Endothelial cell of umbilical vein (primary cell): ENCODE measurements at places on chromosomes 12 and 14. TPM values are rescaled to one million over a fixed set of nuclear protein-coding genes. Genes with fewer than 3 reads are reported as not detected.

The SOX5 gene
- 2.9 and 3.5 TPM in 2 replicates for total RNA-seq

The MYH6 gene
- not detected in 2 replicates for total RNA-seq

The KLRC2 gene
- not detected in 2 replicates for total RNA-seq

The CCDC60 gene
- not detected in 2 replicates for total RNA-seq

The RFX4 gene
- total RNA-seq, result not detected in 2 replicates

The TIMELESS gene
- total RNA-seq, result 28.2 and 28.4 TPM in 2 replicates

The GYS2 gene
- not detected in 2 replicates for total RNA-seq

The PLBD1 gene
- total RNA-seq, result 0.14 TPM in 1 of 2 replicates, not detected in the other

DNA sequence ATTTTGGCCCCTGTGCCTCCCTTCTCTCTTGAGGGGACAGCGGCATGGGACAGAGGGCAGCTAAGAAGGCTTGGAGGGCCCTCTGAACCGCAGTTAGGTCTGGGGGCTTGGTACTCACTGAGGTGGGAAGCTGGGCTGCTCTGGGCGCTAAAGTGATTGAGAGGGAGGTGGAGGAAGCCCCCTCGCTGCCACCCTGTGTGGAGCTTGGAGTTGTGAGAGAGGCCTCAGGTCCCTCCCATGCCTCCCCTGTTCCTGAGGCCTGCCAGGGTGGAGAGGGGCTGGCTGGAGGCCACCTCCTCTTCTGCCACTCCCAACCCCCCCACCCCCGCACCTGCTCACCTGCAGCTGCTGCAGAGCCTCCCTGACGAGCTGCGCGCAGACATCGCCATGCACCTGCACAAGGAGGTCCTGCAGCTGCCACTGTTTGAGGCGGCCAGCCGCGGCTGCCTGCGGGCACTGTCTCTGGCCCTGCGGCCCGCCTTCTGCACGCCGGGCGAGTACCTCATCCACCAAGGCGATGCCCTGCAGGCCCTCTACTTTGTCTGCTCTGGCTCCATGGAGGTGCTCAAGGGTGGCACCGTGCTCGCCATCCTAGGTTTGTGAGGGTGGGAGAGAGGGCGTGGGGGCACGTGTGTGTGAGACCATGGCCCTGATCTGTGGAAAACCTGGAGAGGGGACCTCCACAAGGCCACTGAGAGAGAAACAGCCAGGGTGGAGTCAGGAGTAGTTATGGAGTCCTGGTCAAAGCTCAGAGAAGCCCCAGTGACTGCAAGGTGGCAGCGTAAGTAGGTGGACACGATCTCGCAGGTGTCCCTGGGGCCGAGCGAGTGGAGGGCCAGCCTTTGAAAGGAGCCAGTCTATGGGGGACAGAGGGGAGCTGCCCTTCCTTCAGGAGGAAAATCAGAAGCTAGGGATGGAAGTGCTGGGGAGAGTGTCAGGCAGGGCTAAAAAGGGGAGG, 11.2 kb downstream of the KCNH3 start:
- peaks cover 6% of the 10 kb centered on the region for H3K4me1 ChIP-seq
- H3K27me3 ChIP-seq, result peaks cover 5% of the 10 kb centered on the region
- no peaks in the 10 kb centered on the region for H3K36me3 ChIP-seq

DNA sequence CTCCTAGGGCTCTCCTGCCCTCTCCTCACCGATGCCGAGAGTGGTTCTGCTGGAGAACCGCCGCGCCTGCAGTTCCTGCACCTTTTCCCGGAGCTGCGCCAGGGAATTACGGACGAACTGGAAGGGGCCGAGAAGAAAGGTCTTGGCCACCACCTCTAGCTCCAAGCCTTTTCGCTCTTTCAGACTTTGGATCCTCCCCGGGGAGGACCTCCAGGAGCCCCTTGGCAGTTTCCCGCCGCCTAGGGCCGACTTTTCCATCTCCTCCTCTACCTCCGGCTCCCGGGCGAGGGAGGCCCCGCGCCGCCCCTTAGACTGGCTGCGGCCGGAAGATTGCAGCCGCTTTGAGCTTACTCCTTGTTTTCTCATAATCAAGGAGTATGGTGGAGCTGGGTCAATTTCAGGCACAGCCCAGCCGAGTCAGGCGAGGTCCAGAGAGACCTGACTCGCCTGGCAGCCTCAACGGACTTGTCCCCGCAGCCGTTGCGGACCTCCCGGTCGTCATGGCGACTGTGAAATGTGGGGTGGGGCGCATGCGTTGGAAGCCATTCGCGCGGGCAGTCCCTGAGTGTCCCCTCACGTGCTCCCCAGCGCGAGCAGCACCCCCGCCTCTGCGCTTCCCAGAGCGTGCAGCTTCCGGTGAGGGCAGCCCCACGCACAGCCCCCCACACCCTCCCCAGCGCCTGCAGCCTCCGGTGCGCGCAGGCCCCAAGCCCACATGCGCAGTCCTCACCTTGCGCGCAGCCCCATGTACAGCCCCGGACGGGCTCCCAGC, at the start of gene DPY19L2:
TSS of gene DPY19L2 (minus strand) at position 466 of the 772 bp plus-strand sequence. CDS start at position 366, 100 bp downstream.
- no peak within 1 kb of the TSS for H3K27ac ChIP-seq
- H3K36me3 ChIP-seq, result no peaks in the 10 kb centered on the region
- peaks cover 4% of the 10 kb centered on the region for H3K27me3 ChIP-seq
- H3K4me3 ChIP-seq, result peak within 1 kb of the TSS; percentile 49
- H3K4me1 ChIP-seq, result no peaks in the 10 kb centered on the region

DNA sequence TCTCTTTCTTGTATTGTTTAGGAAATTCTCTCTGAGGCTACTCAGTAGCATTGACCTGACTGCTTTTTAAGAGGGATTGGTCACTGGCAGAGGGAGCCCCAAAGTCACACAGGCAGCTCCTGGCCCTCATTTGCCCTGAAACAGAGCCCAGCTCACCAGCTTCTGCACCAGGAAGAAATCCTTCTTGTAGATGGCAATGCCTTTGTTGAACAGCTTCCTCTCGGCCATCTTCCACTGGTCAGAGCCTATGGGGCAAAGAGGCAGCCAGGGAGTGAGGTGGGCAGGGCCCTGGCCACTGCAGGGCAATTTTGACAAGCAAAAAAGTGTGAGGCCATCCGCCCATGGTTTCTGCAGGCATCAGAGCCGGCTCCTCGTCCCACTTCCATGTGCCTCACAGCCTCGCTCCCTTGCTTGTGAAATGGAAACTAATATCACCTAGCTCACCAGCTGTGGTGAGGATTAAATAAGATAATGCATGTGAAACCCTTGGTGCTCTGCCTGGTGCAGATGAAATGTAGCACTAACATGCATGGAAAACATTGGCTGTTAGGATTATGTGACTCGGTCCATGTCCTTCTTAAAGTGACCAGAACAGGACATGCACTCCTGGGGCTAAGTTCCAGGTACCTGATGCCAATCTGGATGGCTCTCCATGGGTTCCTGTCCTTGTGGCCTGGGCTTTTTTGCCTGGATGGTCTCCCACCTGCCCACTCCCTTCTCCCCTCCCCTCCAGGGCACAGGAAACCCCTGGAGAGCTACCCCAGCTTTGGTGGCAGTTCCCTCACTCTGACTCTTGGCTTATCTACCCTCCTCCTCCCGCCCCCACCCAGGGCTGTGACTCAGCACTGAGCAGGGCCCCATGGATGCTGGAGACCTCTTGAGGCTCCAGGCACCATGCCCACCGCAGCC, 11.2 kb upstream of the PNMA1 start:
- H3K4me3 ChIP-seq, result no peak overlapping the region
- H3K27me3 ChIP-seq, result no peaks in the 10 kb centered on the region
- peaks cover 57% of the 10 kb centered on the region for H3K4me1 ChIP-seq
- H3K27ac ChIP-seq, result peak overlapping the region; percentile 98
- no peak for DNase-seq
- H3K36me3 ChIP-seq, result peaks cover 48% of the 10 kb centered on the region

DNA sequence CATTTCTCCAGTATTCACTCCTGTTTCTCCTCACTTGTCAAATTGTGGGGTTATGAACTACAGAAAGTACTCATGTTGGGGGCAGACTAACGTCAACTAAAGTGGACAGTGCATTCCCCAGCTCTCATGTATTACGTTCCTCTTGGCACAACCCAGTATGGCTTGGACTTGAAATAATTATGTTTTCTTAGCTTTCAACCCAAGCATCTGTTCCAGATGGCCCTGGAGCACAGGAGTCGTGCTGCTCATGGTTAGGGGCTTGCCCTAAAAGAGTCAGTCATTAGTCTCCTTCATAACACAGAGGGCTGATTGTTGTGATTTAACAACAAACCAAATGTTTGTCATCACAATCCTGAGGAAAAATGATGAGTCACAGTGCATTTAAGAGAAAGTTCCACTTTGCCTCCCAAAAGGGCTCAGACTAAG, 154.4 kb downstream of the RPAP3 start:
- no peak for DNase-seq
- H3K27ac ChIP-seq, result no peak overlapping the region
- H3K4me3 ChIP-seq, result no peak overlapping the region
- no peaks in the 10 kb centered on the region for H3K36me3 ChIP-seq
- H3K27me3 ChIP-seq, result no peaks in the 10 kb centered on the region

DNA sequence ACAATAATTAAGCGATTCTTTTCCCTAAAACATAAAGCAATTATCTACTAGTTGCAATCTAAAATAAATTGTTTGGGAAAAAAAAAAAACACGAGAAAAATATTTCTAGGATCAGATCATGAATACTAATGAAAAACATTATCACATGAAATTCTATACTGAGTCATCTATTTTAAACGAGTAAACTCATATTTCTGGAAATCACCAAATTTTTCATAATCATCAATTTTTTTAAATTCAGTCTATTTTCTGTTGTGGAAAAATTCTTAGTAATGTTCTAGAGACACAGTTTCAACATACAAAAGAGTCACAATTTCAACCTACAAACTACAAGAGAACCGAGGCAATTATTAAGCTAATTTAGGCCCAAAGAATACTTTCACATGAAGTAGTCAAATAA, 245.6 kb upstream of the SOX5 start:
- no peak for DNase-seq
- no peaks in the 10 kb centered on the region for H3K4me1 ChIP-seq
- no peak overlapping the region for H3K27ac ChIP-seq
- no peaks in the 10 kb centered on the region for H3K36me3 ChIP-seq

- no peak overlapping the region for H3K27ac ChIP-seq
- H3K36me3 ChIP-seq, result no peaks in the 10 kb centered on the region
- no peak for DNase-seq
- no peak overlapping the region for H3K4me3 ChIP-seq
- no peaks in the 10 kb centered on the region for H3K27me3 ChIP-seq
Observed at GRCh38 chr12:89880690-89881350, 172.2 kb upstream of the ATP2B1 start.

- H3K4me3 ChIP-seq, result no peak overlapping the region
- no peaks in the 10 kb centered on the region for H3K36me3 ChIP-seq
- peak; percentile 65 for DNase-seq
- no peaks in the 10 kb centered on the region for H3K27me3 ChIP-seq
- H3K27ac ChIP-seq, result no peak overlapping the region
- no peaks in the 10 kb centered on the region for H3K4me1 ChIP-seq
Observed at GRCh38 chr12:49121047-49121696, 10.0 kb downstream of the TUBA1B start.

GRCh38 chr12:69415471-69416275, 54.5 kb upstream of the FRS2 start:
- H3K36me3 ChIP-seq, result no peaks in the 10 kb centered on the region
- H3K27ac ChIP-seq, result no peak overlapping the region
- DNase-seq, result peak; percentile 70
- no peaks in the 10 kb centered on the region for H3K27me3 ChIP-seq
- no peak overlapping the region for H3K4me3 ChIP-seq

DNA sequence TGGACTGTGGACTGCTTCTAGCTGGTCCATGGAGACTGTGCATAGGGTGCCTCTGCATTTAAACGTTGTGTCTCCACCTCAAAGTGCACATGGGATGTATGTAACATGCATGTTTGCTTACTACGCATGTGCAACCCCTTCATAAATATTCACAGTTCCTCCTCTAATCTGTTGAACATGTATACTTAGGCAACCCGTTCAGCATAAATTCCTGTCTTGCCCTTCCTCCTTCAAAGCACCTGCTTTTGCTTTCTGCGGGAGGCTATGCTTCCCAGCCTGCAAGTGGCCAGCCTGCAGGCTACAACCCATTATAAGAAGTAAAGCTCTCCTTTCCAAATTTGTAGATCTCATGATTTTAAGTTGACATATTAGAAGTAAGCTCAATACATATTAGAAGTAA, 33.0 kb upstream of the OVCH1 start:
- no peaks in the 10 kb centered on the region for H3K4me1 ChIP-seq
- no peak overlapping the region for H3K4me3 ChIP-seq
- no peaks in the 10 kb centered on the region for H3K27me3 ChIP-seq
- no peak for DNase-seq
- no peaks in the 10 kb centered on the region for H3K36me3 ChIP-seq

DNA sequence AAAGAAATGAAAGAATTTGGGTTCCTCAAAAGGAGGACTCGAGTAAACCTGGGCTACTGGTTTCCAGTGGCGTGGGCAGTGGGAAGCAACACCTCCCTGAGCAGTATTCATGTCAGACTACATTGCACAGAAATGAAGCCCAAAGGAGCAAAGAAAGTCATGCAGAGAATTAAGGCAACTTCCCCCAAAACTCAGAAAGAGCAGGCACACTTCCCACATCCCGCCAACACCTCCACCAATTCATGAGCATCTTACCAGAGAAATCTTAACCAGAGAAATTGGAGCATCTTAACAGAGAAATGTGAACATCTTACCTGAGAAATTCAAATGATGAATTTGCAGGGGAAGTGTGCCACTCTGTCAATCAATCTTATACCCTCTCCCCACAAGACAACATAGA, 36.7 kb downstream of the SLC8A3 start:
- no peak overlapping the region for H3K4me3 ChIP-seq
- H3K4me1 ChIP-seq, result no peaks in the 10 kb centered on the region
- H3K27ac ChIP-seq, result no peak overlapping the region
- no peaks in the 10 kb centered on the region for H3K27me3 ChIP-seq

GRCh38 chr12:130014485-130014807, 110.6 kb upstream of the TMEM132D start:
- no peak for DNase-seq
- H3K27me3 ChIP-seq, result no peaks in the 10 kb centered on the region
- no peaks in the 10 kb centered on the region for H3K36me3 ChIP-seq
- H3K27ac ChIP-seq, result no peak overlapping the region
- H3K4me1 ChIP-seq, result no peaks in the 10 kb centered on the region

- no peak overlapping the region for H3K4me3 ChIP-seq
- H3K27ac ChIP-seq, result no peak overlapping the region
- H3K36me3 ChIP-seq, result no peaks in the 10 kb centered on the region
- DNase-seq, result no peak
- H3K4me1 ChIP-seq, result peaks cover 10% of the 10 kb centered on the region
Observed at GRCh38 chr12:104691721-104692556, 235.2 kb downstream of the CHST11 start.

- no peak overlapping the region for H3K4me3 ChIP-seq
- DNase-seq, result no peak
- H3K36me3 ChIP-seq, result no peaks in the 10 kb centered on the region
- H3K27me3 ChIP-seq, result no peaks in the 10 kb centered on the region
Observed at GRCh38 chr14:94411638-94412037, 23.2 kb upstream of the SERPINA1 start.

GRCh38 chr12:62683776-62684569, 217.3 kb downstream of the MON2 start:
- H3K4me1 ChIP-seq, result peaks cover 4% of the 10 kb centered on the region
- no peak for DNase-seq
- H3K27me3 ChIP-seq, result no peaks in the 10 kb centered on the region
